Metanephros (tissue), 2 donors: ENCODE measurements at places on chromosomes 12 and 14. TPM values are rescaled to one million over a fixed set of nuclear protein-coding genes. Genes with fewer than 3 reads are reported as not detected.

Gene COL2A1
- total RNA-seq: 29.5 TPM

Gene RHOJ
- 13.4 TPM for total RNA-seq

Gene NFE2
- total RNA-seq: 6.6 TPM

Gene HOXC4
- 10.0 TPM for total RNA-seq

Gene CPNE6
- not detected for total RNA-seq

Gene FGF23
- total RNA-seq: 0.06 TPM

Gene TAS2R14
- 8.2 TPM for total RNA-seq

Gene TROAP
- 13.0 TPM for total RNA-seq

Gene RPS6KA5
- total RNA-seq: 10.6 TPM

Gene RFX4
- not detected for total RNA-seq

Gene PCED1B
- total RNA-seq: 3.3 TPM

Gene C12orf50
- not detected for total RNA-seq

Gene OVCH1
- total RNA-seq: 0.41 TPM

Gene ZDHHC22
- 0.18 TPM for total RNA-seq

Gene HOXC12
- not detected for total RNA-seq

Gene SLC8A3
- 2.7 TPM for total RNA-seq

Gene IKZF4
- 6.0 TPM for total RNA-seq

Gene LRP1-AS
- not detected for total RNA-seq
